G401 (cell line): ENCODE measurements at places on chromosomes 4 and X.

DNA sequence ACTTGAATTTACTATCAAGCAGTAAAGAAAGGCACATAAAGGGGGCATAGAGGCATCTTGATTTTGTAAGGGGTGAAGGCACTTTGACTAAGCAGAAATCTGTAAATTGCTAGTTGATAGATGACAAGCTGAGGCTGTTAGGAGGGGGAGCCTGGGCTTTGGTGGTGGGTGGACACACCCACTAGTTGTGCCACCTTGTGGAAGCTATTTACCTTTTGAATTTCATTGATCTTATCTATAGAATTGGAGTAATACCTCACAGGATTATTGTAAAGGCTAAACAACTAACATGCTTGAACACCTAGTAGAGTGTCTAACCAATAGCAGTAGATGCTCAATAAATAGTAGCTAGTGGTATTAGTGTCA lies 142.8 kb upstream of the KCNIP4 start:
- no peak for DNase-seq

GRCh38 chrX:98357146-98357545 lies 1473.4 kb downstream of the RPA4 start:
- no peak for DNase-seq

DNA sequence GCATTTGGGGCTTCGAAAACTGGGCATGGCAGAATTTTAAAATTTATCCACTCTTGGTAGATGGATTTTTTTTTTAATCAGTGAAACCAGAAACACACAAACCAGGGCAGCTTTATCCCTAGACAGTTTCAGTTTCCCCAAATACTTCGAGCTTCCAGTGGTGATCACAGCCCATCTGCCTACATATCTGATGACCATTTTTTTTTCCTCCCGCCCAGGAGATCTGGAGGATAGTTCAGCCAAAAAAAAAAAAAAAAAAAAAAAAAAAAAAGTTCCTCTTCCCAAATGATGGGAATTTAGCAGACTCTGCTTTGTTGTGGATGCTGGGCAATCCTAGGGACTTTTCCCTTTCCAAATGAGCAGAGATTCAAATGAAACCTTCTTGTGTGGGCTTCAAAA lies 1.0 kb upstream of the TBC1D9 start:
- no peak for DNase-seq

DNA sequence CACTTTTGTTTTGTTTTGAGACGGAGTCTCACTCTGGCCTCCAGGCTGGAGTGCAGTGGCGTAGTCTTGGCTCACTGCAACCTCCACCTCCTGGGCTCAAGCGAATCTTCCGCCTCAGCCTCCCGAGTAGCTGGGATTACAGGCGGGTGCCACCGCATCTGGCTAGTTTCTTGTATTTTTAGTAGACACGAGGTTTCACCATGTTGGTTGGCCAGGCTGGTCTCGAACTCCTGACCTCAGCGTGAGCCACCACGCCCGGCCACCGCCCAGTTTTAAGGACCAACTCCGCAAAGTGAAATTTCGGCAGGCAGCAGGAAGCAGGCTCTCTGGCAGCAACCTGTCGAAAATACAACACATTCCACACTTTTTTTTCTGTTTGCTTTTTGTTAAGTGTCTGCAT lies 13.4 kb downstream of the DHRSX start:
- no peak for DNase-seq
